GM18507 (cell line): ENCODE measurements at places on chromosomes 7 and 10.

DNA sequence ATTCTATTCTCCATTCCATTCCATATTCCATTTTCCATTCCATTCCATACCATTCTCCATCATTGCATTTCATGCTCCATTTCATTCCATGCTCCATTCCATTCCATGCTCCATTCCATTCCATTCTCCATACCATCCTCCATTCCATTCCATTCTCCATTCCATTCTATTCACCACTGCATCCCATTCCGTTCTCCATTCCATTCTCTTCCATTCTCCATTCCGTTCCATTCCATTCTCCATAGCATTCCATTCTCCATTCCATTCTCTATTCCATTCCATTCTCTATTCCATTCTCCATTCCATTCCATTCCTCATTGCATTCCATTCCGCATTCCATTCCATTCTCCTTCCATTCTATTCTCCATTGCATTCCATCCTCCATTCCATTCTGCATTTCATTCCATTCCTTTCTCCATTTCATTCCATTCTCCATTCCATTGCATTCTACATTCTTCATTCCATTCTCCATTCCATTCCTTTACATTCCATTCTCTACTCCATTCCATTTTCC is 84.0 kb downstream of the NSUN6 start:
- DNase-seq, result no peak

GRCh38 chr10:11081408-11081807 is 63.7 kb downstream of the CELF2 start:
- no peak for DNase-seq

DNA sequence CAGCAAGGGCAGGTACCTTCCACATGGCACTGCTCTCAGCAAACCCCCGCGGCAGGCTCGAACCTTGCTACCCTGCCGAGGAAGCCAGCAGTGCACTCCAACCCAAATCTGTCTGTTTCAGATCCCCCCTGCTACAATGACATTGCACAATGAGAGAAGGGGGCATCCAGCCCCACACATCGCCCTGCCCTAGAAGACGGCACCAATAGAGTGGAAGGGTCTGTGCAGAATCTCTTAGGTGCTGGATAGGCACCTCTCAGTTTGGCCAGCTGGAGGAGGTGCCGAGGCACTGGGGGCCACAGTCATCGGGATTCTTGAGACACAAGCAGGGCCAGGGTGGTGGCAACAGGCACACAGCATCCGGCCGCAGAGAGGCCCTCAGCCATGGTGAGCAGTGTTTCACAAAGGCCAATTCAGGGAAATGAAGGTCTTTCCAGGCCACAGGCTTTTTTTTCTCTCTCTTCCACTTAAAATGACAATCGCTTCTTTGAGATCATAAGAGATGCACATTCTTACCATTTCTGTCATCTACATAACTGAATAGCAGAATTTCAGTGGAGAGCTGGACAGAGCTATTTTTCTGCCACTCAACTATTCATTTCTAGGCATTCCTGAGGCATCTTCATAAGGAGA is 281.3 kb downstream of the TNS3 start:
- no peak for DNase-seq

GRCh38 chr10:46223064-46223480 is 63.7 kb upstream of the ANTXRL start:
- no peak for DNase-seq

DNA sequence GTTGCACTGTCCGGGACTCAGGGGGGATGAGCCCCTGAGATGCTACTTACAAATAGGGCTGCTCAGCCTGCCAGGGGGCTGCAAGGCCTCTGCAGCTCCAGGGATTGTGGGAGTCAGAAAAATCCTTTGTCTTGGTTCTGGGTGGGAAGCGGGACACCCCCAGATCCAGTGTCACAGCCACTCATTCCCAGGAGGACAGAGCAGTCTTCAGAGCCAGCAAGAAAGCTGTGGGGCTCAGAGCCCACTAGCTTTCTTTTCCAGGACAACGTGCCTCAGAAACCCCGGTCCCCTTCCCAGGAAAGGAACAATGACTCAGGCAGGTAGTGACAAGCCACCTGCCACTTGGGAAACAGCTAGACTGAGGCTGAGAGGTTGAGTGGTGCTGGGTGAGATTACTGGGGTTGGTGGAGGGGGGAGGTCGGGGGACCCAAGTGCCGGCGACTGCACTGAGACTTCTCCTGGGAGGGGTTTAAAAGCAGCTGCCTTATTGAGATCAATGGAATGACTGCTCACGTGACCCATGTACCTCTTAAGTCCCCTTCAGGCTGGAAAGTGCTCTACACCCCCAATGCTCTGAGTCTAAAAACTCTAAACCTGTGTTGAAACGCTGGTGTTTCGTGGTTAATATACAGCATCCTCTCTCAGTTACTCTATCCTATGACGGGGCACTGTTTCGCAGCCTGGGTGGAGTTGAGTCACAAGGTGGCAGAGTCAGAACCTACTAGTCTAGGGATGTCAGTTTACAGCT is 123.6 kb downstream of the UBE2H start:
- no peak for DNase-seq

DNA sequence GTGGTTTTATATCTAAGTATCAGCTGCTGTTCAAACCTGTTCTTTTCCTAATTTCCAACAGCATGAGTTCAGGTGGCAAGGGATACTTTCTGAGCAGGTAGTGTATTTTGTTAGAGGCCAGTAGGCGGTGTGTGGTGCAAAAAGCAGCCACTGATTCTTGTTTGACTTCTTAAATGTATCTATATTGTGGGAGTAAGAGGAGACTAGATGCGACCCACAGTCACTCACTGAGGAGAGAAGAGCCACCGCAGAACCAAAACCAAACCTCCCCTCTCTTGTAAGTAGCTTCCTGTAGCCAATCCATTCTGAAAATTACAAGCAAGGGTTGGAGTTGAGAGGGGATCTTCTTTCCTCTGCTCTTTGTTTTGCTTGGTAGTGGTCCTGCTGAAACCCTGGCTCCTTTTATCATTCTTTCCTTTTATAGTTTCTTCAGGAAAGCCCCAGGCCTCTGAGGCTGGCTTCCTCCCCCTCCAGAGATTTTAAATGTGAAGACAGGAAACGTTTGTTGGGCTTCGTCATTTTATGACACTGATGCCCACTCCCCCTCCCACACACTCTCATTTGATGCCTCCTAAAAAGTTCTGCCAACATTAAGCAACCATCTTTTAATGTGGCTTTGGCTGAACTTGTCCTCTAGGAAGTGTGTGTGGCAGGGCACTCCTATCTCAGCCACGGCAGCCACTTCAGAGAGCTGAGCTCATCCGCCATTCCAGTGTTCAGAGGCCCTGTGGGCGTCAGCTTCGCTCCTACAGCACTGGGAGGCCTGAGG is 566.0 kb downstream of the SUGCT start:
- DNase-seq, result no peak

- peak; percentile 25 for DNase-seq
These were observed 140.9 kb downstream of the AUTS2 start for GRCh38 chr7:69739190-69739589.

DNA sequence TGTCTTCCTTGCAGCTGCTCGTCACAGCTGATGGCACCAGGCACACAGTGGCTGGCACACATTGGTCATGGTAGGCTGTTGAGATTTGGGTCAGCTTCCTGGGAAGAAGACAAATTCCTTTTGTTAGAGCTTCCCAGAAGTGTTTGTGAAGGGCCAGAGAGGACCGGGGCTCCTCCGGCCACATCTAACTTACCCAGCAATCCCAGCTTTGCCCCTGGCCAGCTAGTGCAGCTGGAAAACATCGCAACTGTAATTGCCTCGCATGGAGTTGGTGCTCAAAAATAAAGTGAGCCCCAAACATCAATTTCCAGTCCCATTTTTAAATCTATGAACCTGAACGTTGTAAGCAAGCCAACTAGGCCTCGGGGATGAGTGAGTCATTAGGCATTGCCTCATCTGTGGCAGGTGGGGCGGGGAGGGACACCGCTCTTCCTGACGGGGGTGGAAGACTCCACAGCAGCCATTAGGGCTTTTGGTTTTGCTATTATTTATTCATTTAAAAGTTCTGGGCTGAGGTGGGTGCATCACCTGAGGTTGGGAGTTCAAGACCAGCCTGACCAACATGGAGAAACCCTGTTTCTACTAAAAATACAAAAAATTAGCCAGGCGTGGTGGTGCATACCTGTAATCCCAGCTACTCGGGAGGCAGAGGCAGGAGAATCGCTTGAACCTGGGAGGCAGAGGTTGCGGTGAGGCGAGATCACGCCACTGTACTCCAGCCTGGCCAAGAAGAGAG is 12.4 kb downstream of the CPA5 start:
- DNase-seq, result no peak

- no peak for DNase-seq
These were observed 50.6 kb downstream of the PWWP2B start for GRCh38 chr10:132447446-132448247.

- no peak for DNase-seq
These were observed 22.2 kb downstream of the LAMB1 start for GRCh38 chr7:107980671-107981190.

GRCh38 chr10:71857934-71858890 is 7.2 kb upstream of the PSAP start:
- no peak for DNase-seq

DNA sequence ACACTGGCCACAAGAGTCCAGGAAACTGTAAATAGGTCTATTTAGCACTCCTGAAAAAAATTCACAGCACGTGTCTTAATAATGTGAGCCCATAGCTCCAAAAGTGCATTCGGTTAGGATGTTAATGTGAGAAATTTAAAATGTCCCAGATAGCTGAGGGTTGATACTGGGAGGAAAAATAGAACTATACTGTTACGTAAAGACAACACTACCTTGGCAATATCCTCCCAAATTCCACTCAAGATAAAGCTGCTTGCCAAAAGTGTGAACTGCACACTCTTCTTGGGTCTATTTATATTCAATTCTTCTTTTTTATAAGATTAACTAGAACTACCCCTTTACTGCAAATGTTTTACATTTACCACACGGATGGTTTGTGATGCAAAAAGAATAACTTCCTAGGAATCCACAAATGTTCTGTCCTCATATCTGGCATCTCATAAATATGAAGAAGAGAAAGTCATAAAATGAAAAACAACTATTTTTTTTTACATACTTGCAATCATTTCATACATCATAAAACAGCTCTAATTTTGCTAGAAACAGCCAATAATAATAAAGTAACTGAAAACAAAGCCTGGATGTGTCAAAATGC is 10.4 kb downstream of the RAB11FIP2 start:
- DNase-seq, result no peak

DNA sequence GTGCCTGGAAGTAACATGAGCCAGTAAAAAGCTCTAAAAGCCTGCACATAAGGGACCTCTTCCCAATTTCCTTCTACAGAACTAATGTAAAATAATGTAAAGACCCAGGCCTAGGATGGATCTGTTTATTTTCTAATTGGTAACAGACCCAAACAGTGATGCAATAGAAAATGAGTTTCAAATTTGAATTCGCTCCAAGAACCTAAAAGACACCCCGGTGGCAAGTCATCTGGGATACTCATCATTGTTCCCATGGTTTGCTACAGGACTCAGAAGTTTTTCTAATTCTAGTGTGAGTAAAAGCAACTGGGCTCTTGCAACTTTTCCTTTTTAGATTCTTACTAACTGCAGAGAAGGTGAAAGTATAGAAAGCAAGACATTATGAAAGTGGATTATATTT is 271.3 kb upstream of the CACNA2D1 start:
- no peak for DNase-seq

- DNase-seq, result no peak
These were observed 29.9 kb upstream of the MPP7 start for GRCh38 chr10:28332726-28333125.

DNA sequence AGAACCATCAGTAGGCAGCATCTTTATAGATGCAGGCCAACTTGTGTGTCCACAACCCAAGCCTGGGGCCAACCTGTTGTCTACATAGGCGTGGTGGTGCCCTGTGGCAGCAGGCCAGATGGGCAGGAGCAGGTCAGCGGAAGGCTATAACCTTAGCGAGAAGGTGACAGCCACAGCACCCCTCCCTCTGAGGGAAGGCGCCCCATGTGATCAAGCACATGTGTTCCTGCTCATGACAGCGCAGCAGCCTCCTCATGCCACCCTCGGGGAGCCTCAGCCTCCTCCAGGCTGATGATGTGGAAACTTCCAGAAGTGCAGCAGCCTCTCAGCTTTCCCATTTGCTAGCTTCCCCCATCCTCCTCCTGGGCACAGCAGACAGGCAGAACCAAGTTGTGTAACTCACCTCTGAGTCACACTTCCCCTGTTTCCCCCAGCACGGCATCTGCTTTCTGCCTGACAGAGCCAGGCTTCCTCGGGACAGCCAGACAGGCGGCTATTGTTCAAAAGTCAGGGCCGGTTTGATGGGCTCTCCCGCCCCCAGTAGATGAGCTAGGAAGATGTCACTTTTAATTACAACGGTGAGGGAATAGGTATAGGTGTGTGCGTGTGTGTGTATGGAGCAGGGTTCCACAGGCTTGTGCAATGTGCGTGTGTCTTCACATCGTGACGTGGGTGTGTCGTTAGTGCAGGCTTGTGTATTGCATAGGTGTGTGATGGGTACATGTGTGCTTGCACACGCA is 312.0 kb upstream of the ZMIZ1 start:
- no peak for DNase-seq

DNA sequence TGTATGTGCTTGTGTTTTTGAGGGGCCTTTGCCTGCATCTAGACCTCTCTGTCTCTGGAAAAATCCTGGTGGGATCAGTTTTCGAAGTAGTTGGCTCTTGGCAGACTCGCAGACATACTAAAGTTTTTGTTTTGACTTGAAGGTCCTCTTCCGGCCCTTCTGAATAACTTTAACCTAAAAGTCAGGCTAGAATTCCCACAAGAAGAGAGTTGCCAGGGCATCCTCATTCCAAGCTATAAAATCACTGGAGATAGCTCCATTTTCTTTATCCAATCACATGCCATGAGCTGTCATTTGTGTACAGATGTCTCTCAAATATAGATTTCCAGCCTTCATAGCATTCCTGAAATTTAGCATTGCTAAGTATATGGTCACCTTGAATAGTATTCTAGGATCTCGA is 967.8 kb downstream of the LRMDA start:
- DNase-seq, result no peak

- no peak for DNase-seq
These were observed 77.0 kb downstream of the OAT start for GRCh38 chr10:124341768-124342135.

GRCh38 chr10:125014086-125014830 is 72.3 kb downstream of the ZRANB1 start:
- no peak for DNase-seq

DNA sequence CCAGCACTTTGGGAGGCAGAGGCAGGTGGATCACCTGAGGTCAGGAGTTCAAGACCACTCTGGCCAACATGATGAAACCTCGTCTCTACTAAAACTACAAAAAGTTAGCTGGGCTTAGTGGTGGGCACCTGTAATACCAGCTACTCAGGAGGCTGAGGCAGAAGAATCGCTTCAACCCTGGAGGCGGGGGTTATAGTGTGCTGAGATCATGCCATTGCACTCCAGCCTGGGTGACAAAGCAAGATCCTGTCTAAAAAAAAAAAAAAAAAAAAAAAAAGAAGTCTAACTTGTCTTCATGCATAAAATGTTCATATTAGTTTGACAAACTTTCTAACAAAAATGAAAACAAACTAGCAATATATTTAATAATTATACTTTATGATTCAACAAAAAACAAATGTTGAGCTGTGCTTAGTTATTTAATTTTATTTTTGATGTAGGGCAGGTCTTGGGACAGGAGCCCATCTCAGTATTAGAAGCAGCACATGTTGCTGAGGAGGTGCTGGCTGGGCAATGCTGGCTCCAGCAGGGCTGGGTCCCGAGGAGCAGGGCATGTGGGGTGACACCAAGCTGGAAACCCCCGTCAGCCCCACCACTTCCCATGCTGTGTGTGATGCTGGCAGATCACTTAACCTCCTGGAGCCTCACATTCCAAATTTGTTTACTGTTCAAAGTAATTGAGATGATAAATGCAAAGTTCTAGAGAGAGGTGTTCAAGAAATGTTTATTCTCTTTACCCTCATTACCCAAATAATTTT is 335.3 kb upstream of the KLF6 start:
- no peak for DNase-seq

- no peak for DNase-seq
These were observed 1039.6 kb upstream of the LRRN3 start for GRCh38 chr7:110051372-110051771.
